ENCODE measurements at places on chromosomes 3 and 15.

- no peak overlapping the region for H3K27ac ChIP-seq
- peak; percentile 9 for DNase-seq
- no peaks in the 10 kb centered on the region for H3K36me3 ChIP-seq
- H3K4me3 ChIP-seq: no peak overlapping the region
- H3K27me3 ChIP-seq: no peaks in the 10 kb centered on the region
Measured at GRCh38 chr3:165805946-165806561, 31.2 kb downstream of the BCHE start.

DNA sequence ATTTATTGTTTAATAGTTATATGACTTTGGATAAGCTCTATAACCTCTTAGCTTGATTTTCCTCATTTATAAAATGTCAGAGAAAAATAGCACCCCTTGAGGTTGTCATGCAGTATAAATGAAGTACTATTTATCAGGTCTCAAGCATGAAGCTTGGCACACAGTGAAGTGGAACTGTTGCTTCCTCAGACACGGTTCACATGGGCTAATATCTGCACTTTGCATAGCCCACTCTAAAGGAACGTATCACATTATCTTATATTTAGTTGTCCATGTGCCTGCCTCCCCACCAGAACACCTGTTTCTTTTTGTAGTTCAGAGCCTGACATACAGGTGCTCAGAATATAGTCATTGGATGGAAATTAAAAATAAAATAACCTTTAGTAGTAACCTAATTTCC lies 273.7 kb downstream of the SOX2 start:
- no peaks in the 10 kb centered on the region for H3K36me3 ChIP-seq
- H3K4me1 ChIP-seq: no peaks in the 10 kb centered on the region
- no peaks in the 10 kb centered on the region for H3K27me3 ChIP-seq

DNA sequence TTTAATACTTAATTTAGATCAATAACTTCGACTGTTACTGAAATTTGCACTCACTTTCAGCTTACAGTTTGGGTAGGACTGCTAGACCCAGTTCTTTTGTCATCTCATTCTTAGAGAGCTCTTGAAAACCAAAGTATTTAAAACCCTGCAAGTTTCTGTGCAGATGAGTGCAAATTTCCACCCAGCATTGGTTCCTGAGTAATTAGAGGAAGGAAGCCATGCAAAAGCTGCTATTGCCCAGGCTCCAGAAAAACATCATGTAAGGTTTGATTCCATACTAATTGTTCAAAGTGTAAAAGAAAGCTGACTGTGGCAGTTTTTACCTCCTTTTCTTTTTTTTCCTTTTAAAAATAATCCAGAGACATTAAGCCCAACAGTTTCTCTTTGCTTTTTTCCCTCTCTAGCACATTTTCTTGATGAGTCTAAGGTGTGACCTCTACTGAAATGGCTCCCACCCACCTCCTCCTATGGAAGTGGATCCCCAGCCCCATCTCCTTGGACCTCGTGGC lies 30.3 kb downstream of the ABHD2 start:
- no peak overlapping the region for H3K4me3 ChIP-seq
- no peaks in the 10 kb centered on the region for H3K27me3 ChIP-seq
- peak overlapping the region; percentile 74 for H3K27ac ChIP-seq
- peaks cover 12% of the 10 kb centered on the region for H3K4me1 ChIP-seq
- peaks cover 8% of the 10 kb centered on the region for H3K36me3 ChIP-seq
- no peak for DNase-seq

DNA sequence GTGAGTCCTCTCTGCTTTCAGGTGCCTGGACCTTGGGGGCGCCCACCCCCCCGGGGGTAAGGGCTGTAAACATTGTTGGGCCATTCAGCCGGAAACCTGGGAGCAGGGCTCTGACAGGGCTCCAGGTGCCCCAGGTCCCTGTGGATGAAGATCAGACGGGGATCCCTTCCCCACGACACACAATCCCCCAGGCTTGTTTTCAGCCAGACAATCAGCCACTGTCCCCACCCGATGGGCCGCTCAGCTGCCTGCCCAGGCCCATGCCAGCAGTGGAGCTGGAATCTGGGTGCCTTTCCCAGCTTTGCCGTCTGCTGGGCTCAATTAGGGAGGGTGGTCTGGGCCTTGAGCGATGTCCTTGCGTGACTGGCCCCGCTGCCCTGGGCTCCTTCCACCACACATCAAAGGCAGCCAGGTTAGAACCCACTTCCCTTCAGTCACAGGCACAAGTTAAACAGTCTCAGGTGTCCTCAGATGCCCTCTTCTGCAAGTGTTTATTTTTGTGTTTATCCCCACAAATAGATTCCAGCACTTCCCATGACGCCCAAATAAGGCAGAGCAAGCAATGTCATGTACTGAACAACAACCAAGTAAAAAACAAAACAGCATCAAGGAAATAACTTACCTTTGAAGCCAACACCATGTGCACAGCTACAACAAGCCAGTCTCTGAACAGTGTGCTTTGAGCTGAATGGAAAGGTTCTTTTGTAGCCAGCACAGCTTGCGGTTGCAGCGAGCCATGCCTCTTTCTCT lies 77.0 kb upstream of the ALDH1A3 start:
- H3K36me3 ChIP-seq: no peaks in the 10 kb centered on the region
- no peak overlapping the region for H3K27ac ChIP-seq
- no peaks in the 10 kb centered on the region for H3K4me1 ChIP-seq

- no peaks in the 10 kb centered on the region for H3K36me3 ChIP-seq
- peak; percentile 41 for DNase-seq
- no peak overlapping the region for H3K27ac ChIP-seq
- H3K27me3 ChIP-seq: no peaks in the 10 kb centered on the region
- H3K4me1 ChIP-seq: no peaks in the 10 kb centered on the region
- H3K4me3 ChIP-seq: no peak overlapping the region
Measured at GRCh38 chr15:56537881-56538280, 72.9 kb upstream of the MNS1 start.

- no peaks in the 10 kb centered on the region for H3K4me1 ChIP-seq
- no peak overlapping the region for H3K27ac ChIP-seq
- peaks cover 26% of the 10 kb centered on the region for H3K36me3 ChIP-seq
- H3K27me3 ChIP-seq: no peaks in the 10 kb centered on the region
Measured at GRCh38 chr3:45748068-45748467, 48.3 kb downstream of the SLC6A20 start.

- H3K27ac ChIP-seq: no peak overlapping the region
- no peaks in the 10 kb centered on the region for H3K27me3 ChIP-seq
- no peak for DNase-seq
- peaks cover 5% of the 10 kb centered on the region for H3K36me3 ChIP-seq
- H3K4me1 ChIP-seq: no peaks in the 10 kb centered on the region
- H3K4me3 ChIP-seq: no peak overlapping the region
Measured at GRCh38 chr3:136891934-136892855, 30.2 kb downstream of the NCK1 start.

GRCh38 chr3:173538410-173538809 lies 140.9 kb downstream of the NLGN1 start:
- H3K36me3 ChIP-seq: no peaks in the 10 kb centered on the region
- H3K27me3 ChIP-seq: no peaks in the 10 kb centered on the region
- DNase-seq: no peak
- H3K27ac ChIP-seq: no peak overlapping the region
- no peak overlapping the region for H3K4me3 ChIP-seq

- H3K27ac ChIP-seq: no peak overlapping the region
- no peak for DNase-seq
- no peaks in the 10 kb centered on the region for H3K36me3 ChIP-seq
Measured at GRCh38 chr3:161081633-161082032, 23.5 kb downstream of the B3GALNT1 start.

GRCh38 chr3:48273594-48274211 lies 32.8 kb downstream of the ZNF589 start:
- no peak overlapping the region for H3K27ac ChIP-seq
- no peak overlapping the region for H3K4me3 ChIP-seq
- H3K27me3 ChIP-seq: peaks cover 5% of the 10 kb centered on the region
- peaks cover 1% of the 10 kb centered on the region for H3K4me1 ChIP-seq
- H3K36me3 ChIP-seq: no peaks in the 10 kb centered on the region

DNA sequence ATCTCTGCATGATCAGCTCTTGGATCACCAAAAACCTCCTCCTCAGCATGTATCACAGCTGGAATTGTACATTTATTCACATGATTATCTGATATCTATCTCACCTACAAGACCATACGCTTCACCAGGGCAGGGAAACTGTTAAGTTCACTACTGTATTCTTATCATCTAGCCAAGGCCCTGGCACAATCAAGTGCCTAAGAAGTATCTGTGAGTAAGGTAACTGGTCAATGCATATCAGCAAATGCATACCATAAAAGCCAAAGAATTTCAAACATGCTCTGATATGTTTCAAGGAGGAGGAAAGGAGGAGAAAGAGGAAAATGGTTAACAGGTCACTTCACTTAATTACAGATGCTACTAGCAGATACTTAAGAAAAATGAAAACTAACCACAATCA lies 158.4 kb downstream of the LIPC start:
- no peak overlapping the region for H3K27ac ChIP-seq
- H3K4me3 ChIP-seq: no peak overlapping the region
- H3K4me1 ChIP-seq: no peaks in the 10 kb centered on the region
- no peak for DNase-seq

DNA sequence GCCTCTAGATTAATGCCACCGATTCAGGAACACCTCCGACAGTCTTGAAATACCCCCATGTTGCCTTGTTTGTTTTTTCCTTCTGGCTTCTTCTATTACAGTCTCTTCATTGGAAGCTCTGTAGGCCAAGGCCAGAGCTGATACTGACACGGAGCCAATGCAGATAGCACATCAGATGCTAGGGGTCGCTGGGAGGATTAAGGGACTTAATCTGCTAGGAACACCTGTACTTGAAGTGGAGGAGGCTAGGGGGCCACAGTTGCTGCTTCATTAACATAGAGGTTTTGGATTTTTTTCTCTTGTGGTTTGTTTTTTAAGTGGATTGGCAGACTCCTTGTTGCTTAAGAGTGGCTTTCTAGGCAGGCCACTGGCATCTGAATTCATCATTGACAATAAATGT lies 49.6 kb downstream of the PARP14 start:
- H3K27ac ChIP-seq: no peak overlapping the region
- no peak overlapping the region for H3K4me3 ChIP-seq
- DNase-seq: no peak
- H3K36me3 ChIP-seq: peaks cover 6% of the 10 kb centered on the region

GRCh38 chr3:29637068-29637467 lies 356.2 kb downstream of the RBMS3 start:
- H3K4me1 ChIP-seq: no peaks in the 10 kb centered on the region
- H3K27me3 ChIP-seq: no peaks in the 10 kb centered on the region
- no peak overlapping the region for H3K27ac ChIP-seq
- no peak for DNase-seq

GRCh38 chr3:59813148-59813538 lies 763.3 kb upstream of the CFAP20DC start:
- no peaks in the 10 kb centered on the region for H3K4me1 ChIP-seq
- no peaks in the 10 kb centered on the region for H3K36me3 ChIP-seq
- DNase-seq: no peak

- no peaks in the 10 kb centered on the region for H3K27me3 ChIP-seq
- H3K27ac ChIP-seq: no peak overlapping the region
- no peak for DNase-seq
- H3K4me1 ChIP-seq: no peaks in the 10 kb centered on the region
Measured at GRCh38 chr3:124075753-124076152, 83.8 kb upstream of the ROPN1 start.

GRCh38 chr3:178545337-178545736 lies 9.1 kb downstream of the KCNMB2 start:
- H3K36me3 ChIP-seq: no peaks in the 10 kb centered on the region
- H3K27ac ChIP-seq: no peak overlapping the region
- no peaks in the 10 kb centered on the region for H3K27me3 ChIP-seq
- no peak overlapping the region for H3K4me3 ChIP-seq

DNA sequence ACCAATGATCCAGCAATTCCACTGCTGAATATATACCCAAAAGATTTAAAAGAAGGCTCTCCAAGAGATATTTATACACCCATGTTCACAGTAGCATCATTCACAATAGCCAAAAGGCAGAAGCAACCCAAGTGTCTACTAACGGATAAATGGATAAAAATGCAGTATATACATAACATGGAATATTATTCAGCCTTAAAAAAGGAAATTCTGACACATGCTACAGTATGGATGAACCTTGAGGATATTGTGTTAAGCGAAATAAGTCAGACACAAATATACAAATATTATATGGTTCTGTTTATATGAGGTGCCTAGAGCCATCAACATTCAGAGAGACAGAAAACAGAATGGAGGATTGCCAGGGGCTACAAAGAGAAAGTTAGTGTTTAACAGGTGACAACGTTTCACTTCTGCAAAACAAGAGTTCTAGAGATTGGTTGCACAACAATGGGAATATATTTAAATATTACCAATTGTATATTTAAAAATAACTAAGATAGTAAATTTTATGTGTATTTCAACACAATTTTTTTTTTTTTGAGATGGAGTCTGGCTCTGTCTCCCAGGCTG lies 69.4 kb downstream of the STAG1 start:
- no peak for DNase-seq
- H3K4me1 ChIP-seq: no peaks in the 10 kb centered on the region
- no peaks in the 10 kb centered on the region for H3K27me3 ChIP-seq
- no peak overlapping the region for H3K4me3 ChIP-seq

DNA sequence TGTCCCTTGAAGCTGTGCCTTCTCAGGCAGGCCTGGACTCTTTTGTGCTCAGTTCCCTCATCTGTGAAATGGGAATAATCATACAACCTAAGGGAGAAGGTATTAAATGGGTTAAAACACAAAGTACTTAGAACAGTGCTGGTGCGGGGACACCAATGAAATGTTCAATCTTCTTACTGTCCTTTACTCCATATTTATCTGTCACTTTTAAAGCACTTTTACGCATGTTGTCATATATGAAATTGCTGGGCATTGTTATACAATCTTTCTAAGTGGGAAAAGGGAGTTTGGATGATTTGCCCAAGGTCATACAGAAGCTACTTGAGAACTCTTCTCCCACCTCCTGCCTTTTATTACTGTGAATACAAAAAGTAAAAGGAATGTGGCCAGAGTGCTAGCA lies 87.8 kb upstream of the PSMD6 start:
- peaks cover 3% of the 10 kb centered on the region for H3K36me3 ChIP-seq
- H3K27ac ChIP-seq: no peak overlapping the region
- H3K27me3 ChIP-seq: no peaks in the 10 kb centered on the region
- H3K4me3 ChIP-seq: no peak overlapping the region

DNA sequence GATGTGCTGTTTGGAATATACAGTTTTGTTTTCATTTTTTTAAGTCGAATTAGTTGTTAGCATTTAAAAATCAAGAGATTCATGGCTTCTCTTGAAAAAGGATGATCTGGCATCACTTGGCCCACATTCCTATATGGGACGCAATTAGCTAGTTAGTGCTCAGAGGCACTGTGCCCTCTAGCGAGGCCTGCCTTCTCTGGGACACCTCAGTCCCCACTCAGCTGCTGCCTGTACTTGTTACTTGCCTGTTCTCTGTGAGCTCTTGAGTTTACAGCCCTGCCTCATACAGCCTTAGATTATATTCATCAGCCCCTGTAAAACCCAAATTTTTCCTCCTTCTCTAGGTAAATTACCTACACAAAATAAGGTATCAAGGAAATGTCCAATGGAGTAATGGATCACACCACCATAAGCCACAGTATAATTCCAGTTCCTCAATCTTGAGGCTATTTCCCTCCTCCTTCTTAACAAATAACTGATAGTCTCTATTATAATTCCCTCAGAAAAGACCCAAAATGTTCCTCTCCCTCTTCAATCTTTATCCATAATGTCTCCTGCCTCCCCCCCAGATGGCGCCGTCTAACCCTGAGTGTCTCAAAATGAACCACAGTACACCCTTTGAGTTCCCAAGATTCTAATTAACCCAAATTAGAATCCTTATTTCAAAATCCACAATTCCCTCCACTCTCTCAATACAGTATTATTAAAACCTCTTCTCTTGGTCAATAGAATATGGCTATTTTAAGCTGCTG lies 2.7 kb downstream of the ZMAT3 start:
- no peak overlapping the region for H3K27ac ChIP-seq
- no peaks in the 10 kb centered on the region for H3K27me3 ChIP-seq
- no peak overlapping the region for H3K4me3 ChIP-seq
- H3K36me3 ChIP-seq: no peaks in the 10 kb centered on the region

GRCh38 chr3:194687638-194688199 lies 2.0 kb downstream of the FAM43A start:
- H3K27me3 ChIP-seq: peaks cover 42% of the 10 kb centered on the region
- peak; percentile 82 for DNase-seq
- H3K4me1 ChIP-seq: peaks cover 38% of the 10 kb centered on the region

Data from small intestine (tissue), 16 donors.